T-cell (primary cell): ENCODE measurements at places on chromosomes 7 and 10.
A peak's percentile ranks its signal among the peaks of the same experiment; 100 is the strongest.

DNA sequence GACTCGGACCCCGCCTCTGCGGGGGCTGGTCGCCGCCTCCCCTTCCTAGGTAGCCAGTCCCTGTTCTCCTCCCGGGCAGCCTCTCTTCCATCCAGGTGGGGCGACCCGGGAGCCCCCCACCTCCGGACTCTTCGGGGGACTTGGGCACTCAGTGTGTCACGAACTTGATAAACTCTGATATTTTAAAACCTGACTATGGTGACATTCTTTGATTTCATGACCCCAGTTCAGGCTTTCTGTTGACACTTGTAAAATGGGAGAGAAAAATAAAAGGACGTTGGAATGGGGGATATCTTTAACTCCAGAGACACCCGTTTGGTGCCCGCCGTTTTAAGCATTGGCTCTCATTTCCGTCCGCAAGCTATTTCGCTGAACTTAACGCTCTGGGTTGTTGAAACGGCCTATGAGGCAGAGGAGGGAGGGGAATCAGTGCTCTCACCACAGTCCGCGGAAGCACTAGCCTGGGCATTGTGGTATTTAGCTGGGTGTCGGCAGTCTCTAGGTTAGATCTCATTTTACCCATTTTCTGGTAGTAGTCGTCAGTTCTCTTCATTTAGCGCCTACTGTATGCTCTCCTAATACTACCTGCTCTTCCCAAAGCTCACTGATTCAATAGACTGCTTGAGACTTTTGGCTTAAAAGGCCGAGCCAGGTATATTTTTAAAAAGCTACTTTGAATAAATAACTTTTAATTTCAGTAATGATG is 738 bp downstream of the VPS26A start:
- peak; percentile 19 for DNase-seq

DNA sequence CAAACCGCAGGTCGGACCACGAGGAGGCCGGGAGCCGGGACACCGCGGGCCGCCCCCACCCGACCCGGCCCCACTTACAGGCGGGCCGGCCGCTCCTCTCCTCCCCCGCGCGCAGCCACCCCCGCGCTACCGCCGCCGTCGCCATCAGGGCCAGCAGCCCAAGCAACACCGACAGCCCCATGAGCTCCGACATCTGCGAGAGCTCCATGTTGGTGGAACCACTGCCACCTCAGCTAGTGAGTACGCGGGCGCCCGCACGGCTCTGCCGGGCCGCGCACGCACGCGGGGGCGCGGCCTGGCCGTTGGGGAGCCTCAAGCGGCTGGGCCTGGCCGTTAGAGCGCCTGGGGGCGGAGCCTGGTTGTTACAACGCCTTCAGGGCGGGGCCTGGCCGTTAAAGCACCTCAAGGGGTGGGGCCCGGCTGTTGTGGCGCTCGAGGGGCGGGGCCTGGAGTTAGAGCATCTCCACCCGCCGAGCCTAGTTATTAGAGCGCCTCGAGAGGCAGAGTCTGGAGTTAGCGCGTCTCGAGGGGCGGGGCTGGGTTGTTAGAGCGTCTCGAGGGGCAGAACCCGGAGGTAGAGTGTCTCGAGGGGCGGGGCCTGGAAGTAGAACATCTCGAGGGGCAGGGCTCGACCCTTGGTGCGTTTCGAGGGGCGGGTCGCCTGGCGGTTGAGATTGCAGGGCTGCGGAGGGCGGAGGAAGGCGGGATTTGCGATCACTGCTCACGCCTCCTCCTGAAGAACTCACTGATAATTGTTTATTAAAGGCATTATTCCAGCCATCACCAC is at the start of gene TBL2:
Gene TBL2 (minus strand): TSS at position 238 of the 787 bp plus-strand sequence. CDS start 30 bp downstream, at position 208.
- DNase-seq, result peak; percentile 99

DNA sequence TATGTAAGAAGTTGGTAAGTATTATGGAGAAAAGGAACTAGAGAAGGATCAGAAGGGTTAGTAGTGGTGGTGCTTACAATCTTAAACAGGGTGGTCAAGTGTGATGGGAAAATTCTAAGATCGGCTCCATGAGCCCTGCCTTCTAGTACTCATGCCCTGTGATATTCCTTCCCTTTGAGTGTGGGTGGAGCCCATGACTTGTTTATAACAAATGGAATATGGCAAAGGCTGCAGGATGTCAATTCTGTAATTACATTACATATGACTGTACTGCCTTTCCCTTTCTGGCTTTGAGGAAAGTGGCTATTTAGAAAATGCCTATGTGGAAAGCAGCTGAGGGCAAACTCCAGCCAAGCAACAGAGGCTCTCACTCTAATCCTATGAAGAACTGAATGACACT is 309.6 kb downstream of the AGMO start:
- DNase-seq, result no peak

DNA sequence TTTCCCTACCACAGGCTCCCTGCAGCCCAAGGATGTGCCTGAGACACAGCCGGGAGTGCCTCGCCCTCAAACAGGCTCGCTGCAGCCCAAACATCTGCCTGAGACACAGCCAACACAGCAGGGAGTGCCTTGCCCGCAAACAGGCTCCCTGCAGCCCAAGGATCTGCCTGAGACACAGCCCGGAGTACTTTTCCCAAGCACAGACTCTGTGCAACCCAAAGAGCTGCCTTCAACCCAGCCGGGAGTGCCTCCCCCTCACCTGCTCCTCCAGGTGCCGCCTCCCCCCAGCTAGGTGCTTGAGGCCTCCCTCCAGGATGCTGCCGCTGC is 42.9 kb downstream of the ANTXRL start:
- no peak for DNase-seq

DNA sequence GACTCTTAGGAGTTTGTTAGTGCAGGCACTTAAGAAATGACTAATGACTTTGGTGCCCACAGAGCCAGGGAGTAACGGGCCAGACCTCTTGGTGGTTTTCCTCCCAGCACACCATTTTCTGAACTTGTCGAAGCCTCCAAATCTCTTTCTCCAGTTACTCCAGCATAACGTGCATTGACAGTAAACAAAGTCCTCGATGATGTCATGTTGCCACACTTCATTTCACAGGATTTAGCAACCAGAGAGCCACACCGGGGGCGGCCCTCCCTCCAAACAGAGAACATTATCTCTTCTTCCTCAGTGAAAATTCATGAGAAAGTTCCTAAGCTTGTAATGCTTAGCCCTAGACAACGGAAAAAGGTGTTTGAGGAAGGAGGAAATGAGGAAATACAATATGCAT is 4.0 kb upstream of the SVOPL start:
- no peak for DNase-seq

DNA sequence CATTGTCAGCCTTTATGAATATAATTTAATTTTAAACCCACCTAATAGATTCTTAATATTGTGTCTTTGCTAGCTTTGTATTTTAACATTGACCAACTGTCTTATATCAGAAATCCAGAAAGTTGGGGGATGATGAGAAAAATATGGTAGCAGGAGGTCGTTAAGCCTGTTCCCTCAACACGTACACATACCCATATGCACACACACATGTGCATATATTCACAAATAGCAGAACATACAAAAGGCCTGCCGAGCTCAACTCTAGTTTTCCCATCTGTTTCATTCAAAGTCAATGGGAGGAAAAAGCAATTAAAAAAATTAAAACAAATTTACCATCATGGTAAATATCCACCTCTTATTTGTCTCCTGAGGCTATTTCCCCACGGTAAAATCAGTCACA is 25.9 kb upstream of the PTPRZ1 start:
- DNase-seq, result no peak

- DNase-seq, result peak; percentile 32
These were observed 3.7 kb downstream of the RGS10 start for GRCh38 chr10:119538632-119539358.

- DNase-seq, result no peak
These were observed 194.9 kb downstream of the SUGCT start for GRCh38 chr7:40329601-40330153.

DNA sequence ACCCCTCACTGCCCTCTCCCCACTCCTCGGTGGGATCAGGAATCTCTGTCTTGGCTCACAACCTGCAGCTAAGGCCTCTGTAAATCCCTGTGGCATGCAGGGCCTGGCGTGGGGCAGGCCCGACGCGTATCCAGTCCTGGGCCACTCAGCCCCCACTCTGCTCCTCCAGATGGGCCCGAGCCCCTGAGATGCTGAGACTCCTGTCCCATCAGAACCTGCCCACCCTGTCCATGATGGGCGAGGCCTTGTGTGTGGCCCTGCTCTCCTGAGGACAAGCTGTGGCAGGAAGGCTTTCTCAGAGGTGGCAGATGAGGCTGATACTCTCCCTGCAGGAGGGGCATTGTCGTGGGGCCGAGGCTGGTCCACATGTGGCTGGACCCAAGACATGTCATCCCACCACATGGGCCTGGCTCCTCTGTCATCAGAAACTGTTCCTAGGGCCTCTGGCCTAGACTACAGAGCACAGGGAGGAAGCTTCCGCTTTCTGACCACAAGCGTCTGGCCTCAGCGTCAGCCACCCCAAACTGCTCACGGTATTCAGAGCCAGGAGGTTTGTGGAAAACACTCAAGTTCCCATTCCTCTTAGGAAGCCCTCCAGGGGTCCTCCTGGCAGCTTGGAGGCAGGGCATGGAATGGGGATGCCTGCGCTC is 6.0 kb downstream of the ALOX5 start:
- no peak for DNase-seq

DNA sequence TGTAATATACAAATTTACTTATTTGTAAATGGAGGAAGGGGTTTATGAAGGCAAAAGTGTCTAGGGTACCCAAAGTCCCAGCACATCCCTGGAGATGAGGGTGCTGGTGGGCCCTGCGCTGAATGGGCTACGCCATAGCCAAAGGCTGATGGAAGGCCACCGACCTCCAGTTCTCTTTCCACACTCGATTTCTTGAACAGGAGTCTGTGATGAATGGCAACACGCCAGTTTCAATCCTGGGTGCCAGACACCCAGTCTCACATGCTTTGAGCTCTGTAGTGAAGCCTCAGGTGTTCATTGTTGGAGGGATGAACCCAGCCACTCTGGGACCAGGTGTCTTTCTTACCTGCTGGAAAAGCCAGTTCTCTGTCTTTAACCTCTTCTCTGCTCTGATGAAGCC is 752 bp downstream of the LRMDA start:
- no peak for DNase-seq

GRCh38 chr7:5064391-5065106 is 18.9 kb downstream of the RBAK start:
- DNase-seq, result no peak

GRCh38 chr10:101775273-101776160 is at the start of gene FGF8:
Gene FGF8, minus strand, starts transcription at chr10:101776114. Its CDS starts 214 bp downstream, at chr10:101775900.
- no peak for DNase-seq

DNA sequence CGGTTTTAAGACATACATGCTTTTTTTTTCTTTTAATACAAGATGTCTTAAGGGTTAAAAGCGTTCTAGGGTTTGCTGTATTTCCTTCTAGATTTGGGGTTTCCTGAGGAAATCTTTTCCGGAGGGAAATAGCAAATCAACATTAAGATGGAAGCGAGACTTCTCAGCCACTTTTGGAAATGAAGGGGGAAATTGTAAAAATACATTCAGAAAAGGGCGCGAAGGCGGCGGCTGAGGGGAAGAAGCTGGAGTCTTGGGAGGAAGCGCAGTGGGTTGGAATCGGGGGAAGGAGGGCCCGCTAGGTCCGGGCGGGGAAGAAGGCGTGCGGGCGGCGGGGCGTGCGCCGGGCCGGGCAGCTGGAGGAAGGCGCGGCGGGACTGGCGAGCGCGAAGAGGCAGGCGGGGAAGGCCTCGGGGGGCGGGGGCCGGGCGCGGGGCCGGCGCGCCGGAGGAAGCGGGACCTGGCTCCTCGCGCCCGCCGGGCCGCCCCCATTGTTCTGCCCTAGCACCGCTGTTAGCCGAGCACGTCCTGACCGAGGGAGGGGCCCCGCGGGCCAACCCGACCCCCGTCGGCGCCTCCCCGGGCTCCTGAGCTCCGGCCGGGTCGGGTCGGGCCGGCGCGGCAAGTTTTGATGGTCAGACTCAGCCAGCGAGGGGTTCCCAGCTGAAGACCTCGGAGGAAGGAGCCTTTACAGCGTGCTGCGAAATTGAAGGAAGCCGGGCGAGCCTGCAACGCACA is 1.5 kb upstream of the SKIDA1 start:
- DNase-seq, result no peak
